Spinal cord (tissue), 10 donors: ENCODE measurements at places on chromosomes 5 and 9. TPM values are rescaled to one million over a fixed set of nuclear protein-coding genes. Genes with fewer than 3 reads are reported as not detected.

VCP gene
- 233 TPM for polyA plus RNA-seq

- DNase-seq = no peak
Measured at GRCh38 chr9:16710888-16711287, 159.6 kb downstream of the BNC2 start.

DNA sequence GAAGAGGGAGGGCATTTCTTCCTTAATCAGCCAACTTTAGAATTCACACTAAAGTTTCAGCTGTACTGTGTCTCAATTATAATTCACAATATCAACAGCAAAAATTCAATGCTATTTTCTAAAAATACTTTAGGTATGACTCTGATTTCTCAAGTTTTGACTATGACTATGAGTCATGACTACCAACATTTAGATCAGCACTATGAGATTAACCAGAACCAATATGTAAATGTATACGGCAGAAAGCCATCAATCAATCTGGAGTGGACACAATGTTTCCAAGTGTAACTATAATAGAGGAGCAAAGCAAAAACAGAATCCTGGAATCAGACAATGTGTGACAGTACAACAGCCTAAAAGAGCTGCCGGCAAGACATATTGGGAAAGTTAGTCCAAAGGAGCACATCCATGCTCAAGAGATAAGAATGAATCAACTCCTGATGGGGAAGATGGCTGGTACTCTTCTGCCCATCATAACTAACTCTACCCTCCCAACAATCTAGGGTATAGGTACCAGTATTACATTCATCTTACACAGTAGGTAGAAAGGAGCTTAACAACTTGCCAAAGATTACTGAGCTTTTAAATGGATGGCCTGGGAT lies 294.4 kb downstream of the SEMA5A start:
- no peak for DNase-seq

DNA sequence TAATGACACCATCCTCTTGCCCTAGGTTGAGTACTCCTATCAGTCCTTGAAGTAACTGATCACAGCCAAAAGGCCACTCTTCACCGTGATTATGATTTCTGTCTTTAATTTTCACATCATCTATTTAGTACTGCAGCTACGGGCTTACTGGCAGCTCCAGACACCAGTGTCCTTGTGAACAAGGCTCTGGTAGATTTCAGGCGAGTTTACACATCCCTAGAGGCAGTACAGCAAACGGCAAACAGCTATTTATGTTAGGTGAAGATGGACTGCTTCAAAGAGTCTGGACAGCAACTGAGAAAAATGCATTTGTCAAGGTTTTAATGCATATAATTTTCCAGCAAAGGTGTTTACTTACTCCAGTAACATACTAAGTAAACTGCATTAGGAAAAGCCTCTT lies 396.9 kb downstream of the KDM4C start:
- DNase-seq = no peak

GRCh38 chr5:16034319-16035001 lies 145.1 kb downstream of the MARCHF11 start:
- no peak for DNase-seq
